Fibroblast of skin of right quadriceps (primary cell): ENCODE measurements at places on chromosomes 13 and 19.

GRCh38 chr13:95480131-95480545 lies 72.4 kb upstream of the CLDN10 start:
- no peak for DNase-seq

DNA sequence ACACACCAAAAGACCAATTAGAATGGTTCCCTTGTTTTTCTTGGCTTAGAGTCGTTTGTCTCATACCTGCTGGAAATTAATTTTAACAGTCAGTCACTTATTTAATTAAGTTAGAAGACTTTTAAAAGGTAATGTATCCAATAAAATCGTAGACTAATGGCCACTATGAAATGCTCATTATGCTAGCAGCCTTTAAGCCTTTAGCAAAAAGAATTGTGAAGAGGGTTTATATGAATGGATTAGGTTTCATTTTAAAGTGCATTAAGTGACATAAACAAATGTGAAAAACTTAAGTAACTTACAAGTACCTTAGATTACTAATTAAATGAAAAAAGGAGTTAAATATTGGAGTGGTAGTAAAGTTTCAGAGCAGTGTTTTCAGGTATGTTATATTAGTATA lies 139.6 kb downstream of the RXFP2 start:
- DNase-seq, result no peak

DNA sequence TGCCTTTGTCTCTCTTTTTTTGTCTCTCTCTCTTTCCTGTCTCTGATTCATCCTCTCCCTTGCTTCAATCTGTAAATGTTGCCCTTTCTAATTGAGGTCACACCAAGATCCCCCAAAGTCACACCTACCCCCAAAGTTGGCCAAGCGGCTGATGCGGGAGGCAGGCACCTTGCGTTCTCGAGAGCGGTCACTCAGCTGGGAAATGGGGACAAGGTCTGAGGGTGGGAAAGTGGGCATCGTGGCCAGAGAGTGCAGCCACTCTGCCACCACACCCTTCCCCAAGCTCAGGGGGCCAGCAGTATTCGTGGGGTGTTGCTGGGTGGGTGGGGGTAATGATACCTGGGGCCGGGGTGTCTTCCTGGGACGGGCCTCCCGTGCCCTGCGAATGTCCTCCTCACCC lies 2.7 kb downstream of the COQ8B start:
- DNase-seq, result no peak

- no peak for DNase-seq
Measured at GRCh38 chr19:8311461-8312260, 3.5 kb upstream of the CD320 start.

DNA sequence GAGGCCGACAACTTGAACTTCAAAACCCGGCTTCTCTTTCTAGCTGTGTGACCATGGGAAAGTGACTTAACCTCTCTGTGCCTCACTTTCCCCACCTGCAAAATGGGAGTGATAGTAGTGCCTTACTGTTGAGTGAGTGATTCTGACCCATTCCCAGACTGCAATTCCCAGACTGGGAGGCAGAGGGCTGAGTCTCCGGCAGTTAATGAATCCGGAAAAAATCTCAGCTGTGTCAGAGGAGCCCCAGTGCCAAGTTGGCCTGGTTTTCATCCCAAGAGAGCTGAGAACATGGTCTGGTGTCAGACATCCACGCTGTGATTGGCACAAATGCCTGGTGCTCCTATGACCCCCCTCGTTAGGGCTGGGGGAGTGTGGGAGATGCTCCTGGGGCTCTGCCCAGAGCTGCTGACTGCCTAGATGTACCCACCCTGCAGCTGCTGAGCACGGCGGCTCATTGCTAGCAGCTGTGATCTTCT lies 50.0 kb downstream of the PIN1 start:
- peak; percentile 59 for DNase-seq

- DNase-seq, result no peak
Measured at GRCh38 chr13:28494778-28495537, at the start of gene FLT1. FLT1 (minus strand) TSS chr13:28495128; CDS start chr13:28494843, 285 bp downstream.
